ENCODE measurements at places on chromosomes 16 and 17. TPM values are rescaled to one million over a fixed set of nuclear protein-coding genes. Genes with fewer than 3 reads are reported as not detected.

DNA sequence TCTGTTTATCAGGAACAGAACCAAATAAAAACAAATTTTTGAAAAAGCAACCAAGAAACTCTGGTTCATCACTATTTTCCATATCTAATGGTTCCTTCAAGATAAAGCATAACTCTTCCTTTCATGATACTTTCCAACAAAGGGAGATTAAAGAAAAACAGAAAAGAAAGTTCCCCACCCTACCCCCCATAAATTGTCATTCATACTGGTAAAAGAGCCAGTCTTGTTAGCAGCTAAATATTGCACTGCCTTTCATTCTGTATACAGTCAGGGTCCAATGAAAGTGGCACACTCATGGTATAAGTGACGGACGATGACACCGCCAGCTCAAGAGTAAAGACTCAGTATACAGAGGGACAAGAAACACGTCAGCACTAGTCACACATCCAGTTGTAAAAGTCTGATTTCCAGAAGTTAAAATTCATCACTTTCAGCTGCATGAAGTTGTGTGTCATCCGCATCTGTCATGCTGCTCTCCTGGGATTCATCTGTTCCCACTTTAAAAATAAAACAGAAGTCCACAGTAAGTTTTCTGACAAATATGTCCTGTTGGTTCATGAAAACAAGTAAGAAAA lies 68.5 kb downstream of the CDC27 start:
- H3K4me3 ChIP-seq = no peak overlapping the region
- no peaks in the 10 kb centered on the region for H3K4me1 ChIP-seq
- no peaks in the 10 kb centered on the region for H3K27me3 ChIP-seq
- no peak for DNase-seq

The ALKBH5 gene
- total RNA-seq = 101 TPM

GRCh38 chr16:88685156-88686061 lies 898 bp downstream of the SNAI3 start:
- no peaks in the 10 kb centered on the region for H3K36me3 ChIP-seq
- peak overlapping the region; percentile 82 for H3K4me3 ChIP-seq
- H3K27me3 ChIP-seq = no peaks in the 10 kb centered on the region
- peak; percentile 72 for DNase-seq
- no peak overlapping the region for H3K27ac ChIP-seq

DNA sequence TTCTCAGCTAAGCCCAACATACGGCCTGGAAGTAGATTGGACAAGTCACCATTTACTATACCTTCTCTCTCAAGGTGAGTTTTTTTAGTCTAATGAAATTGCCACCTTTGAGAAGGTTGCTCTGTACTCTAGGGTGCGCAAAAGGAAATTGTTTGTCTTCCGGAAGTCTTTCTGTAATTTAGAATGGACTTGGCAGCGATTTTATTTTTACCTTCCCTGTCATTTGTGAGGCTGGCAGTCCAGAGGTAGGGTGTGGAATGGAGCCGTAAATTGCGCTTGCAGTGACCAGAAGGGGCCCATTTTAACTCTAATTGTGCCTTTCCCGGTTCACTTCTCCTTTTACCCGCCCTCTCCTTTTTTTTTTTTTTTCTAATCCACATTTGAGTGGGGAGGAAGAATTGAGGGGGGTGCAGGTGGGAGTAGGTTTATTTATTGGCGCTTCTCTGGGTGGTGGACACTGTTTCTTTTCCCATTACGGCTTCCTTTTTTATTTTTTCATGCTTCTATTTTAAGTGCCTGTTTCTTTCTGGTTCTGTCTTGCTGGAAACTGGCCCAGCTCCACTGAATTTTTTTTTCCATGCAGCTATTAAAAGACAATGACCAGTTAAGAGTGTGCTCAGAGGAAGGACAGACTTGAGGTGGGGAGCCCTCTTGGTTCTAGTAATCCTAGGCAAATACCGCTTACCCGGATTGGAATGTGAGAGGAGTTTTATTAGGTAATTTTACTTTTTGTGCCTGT lies 89.7 kb upstream of the CLEC18A start:
- no peak for DNase-seq
- H3K4me1 ChIP-seq = peaks cover 12% of the 10 kb centered on the region
- H3K27ac ChIP-seq = no peak overlapping the region
- no peaks in the 10 kb centered on the region for H3K36me3 ChIP-seq
- H3K27me3 ChIP-seq = no peaks in the 10 kb centered on the region

The MAPT gene
- 0.95 TPM for total RNA-seq

DNA sequence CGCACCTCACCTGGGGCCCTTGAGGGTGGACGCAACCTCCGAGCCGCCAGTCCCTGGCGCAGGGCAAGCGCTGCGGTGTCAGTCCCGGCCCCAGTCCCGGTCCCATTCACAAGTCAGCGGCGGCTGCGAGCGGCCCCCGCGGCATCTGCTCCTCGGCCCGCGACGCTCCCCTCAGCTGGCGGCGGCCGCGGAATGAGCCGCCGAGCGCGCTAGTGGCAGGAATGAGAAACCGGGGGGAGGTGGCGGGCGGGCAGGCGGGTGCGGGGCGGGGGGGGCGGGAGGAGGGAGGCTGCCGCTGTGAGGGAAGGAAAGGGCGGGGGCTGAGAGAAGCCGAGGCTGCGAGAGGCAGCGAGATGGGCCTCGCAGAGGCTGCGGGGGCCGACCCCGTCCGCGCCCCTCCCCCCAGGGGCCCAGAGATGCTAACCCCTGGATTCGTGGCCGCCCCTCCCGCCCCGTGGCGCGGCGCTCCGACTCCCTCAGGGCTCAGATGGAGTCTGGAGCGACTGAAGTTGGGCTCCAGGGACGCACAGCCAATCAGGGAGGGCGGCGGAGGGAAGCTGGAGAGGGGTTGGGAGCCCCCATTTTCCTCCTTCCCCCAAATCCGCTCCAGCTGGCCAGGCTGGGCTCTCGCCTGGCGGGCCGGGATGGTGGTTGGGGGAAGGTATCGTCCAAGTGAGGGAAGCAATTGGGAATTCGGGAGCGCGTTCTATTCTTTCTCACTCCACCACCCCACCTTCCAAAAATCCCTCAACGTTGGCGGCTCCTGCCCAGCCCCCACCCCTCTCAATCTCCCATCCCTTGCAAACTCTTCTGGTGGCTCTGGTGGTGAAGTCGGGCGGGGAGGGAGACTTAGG lies at the start of gene CDH11:
Gene CDH11, minus strand, starts transcription at position 194 of the 854 bp plus-strand sequence. CDS start 117,194 bp downstream, outside the sequence.
- H3K4me3 ChIP-seq = peak within 1 kb of the TSS; percentile 13
- DNase-seq = peak; percentile 41
- peaks cover 51% of the 10 kb centered on the region for H3K4me1 ChIP-seq
- peaks cover 2% of the 10 kb centered on the region for H3K27me3 ChIP-seq

The CRYM gene
- total RNA-seq = not detected

The FOXC2 gene
- total RNA-seq = not detected

The CHD9NB gene
- not detected for total RNA-seq

The PHOSPHO1 gene
- 0.48 TPM for total RNA-seq

DNA sequence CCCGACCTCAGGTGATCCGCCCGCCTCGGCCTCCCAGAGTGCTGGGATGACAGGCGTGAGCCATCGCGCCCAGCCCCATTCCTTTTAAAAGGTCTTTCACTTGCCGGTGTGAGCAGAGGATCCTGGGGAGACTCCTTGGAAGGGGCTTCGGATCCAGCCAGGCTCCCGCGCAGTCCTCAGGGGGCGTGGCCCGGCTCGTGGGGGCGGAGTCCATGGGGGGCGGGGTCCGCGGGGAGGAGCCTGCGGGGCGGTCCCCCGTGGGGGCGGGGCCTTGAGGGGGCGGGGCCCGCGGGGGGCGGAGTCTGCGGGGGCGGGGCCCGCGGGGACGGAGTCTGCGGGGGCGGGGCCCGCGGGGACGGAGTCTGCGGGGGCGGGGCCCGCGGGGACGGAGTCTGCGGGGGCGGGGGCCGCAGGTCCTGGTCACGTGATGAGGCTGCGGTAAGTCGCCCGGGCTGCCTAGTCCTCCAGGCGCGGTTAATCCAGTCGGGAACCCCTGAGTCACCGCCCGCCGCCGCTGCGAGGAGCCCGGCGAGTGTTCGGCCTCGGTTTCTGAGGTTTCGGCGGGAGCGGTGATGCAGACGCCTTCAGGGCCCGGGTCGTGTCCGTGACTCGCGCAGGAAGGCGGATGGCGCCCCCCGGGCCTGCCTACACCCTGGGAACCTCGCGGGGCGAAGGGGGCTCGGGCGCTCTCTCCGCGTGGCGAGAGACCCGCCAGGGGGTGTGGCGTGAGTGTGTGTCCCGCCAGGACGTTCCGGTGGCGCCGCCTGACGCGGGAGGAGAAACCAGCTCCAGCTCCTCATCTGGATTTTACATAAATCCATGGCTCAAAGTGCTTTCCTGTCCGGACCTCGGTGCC lies 23.6 kb upstream of the ABR start:
- H3K27ac ChIP-seq = no peak overlapping the region
- H3K27me3 ChIP-seq = no peaks in the 10 kb centered on the region
- H3K4me1 ChIP-seq = peaks cover 16% of the 10 kb centered on the region
- H3K36me3 ChIP-seq = no peaks in the 10 kb centered on the region
- peak; percentile 60 for DNase-seq
